ENCODE measurements at places on chromosomes 4 and X. TPM values are rescaled to one million over a fixed set of nuclear protein-coding genes. Genes with fewer than 3 reads are reported as not detected.
A peak's percentile ranks its signal among the peaks of the same experiment; 100 is the strongest.

RNF212 gene
- total RNA-seq, result 9.1 TPM

DNA sequence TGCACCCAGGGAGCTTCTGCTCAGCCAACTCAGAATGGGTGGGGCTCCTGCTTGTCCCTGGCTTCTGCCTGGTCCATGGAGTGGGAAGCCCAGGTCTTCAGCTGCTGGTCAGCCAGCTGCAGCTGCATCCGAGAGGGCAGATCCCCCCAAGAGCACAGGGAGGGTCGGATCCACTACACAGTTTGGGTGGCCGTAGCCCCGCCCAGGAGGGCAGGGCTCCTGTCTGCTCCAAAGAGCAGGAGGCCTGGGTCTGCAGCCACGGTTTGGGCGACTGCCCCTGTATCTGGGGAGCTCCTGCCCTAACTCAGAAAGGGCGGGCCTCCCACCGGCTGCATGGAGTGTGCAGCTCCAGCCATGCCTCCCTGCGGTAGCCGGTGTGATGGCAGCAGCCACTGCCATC, 169.1 kb downstream of the TEX13A start:
- H3K27ac ChIP-seq, result no peak overlapping the region
- DNase-seq, result peak; percentile 83
- no peaks in the 10 kb centered on the region for H3K4me1 ChIP-seq

GRCh38 chr4:29948858-29949257, 771.3 kb upstream of the PCDH7 start:
- DNase-seq, result no peak
- no peak overlapping the region for H3K4me3 ChIP-seq
- no peaks in the 10 kb centered on the region for H3K4me1 ChIP-seq

GRCh38 chr4:772776-773175, 53.2 kb downstream of the CPLX1 start:
- peak overlapping the region; percentile 17 for H3K27ac ChIP-seq
- H3K4me1 ChIP-seq, result peaks cover 50% of the 10 kb centered on the region
- peak; percentile 50 for DNase-seq
- H3K4me3 ChIP-seq, result no peak overlapping the region
- no peaks in the 10 kb centered on the region for H3K27me3 ChIP-seq

TRPC5OS gene
- total RNA-seq, result not detected

FGF2 gene
- total RNA-seq, result 26.2 TPM

DNA sequence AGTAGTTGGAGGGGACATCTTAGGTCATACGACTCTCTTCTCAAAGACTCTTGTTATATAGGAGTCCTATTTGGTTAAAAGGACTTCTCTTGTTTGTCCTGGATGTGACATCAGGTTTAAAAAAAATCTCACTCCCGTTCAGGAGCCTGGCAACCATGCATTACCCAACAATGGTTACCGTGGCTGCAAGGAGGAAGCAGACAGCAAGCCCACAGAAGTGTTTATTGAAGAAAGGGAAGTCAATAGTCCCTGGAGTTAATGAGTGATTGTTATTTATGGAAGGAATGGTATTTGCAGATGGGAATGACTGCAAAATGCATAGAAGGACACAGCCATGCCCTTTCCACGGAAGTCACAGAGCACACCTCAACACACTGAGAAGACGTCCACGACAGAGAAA, 75.9 kb upstream of the ENPP6 start:
- no peaks in the 10 kb centered on the region for H3K4me1 ChIP-seq
- H3K4me3 ChIP-seq, result no peak overlapping the region
- DNase-seq, result no peak
- no peaks in the 10 kb centered on the region for H3K36me3 ChIP-seq
- H3K27me3 ChIP-seq, result peaks cover 2% of the 10 kb centered on the region

AMMECR1 gene
- 16.5 TPM for total RNA-seq

OTUD5 gene
- total RNA-seq, result 49.0 TPM

OCIAD2 gene
- total RNA-seq, result 14.5 TPM

DNA sequence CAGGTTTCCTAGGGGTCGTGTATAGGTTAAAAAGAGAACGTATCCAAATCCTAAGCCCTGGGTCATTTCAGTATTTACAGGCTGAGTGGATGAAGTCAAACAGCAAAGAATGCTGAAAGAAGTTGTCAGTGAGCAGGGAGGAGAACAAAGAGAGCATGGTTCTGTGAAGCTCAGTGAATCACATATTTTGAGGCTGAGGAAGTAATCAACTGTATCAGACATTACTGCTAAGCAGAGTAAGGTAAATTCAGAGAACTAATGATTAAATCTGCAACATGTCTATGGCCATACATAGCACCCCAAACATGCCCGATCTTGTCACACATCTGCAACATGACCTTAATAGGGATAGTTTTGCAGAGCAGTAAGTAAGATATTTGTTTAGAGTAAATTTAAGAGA, 1130.3 kb downstream of the RAPGEF2 start:
- DNase-seq, result no peak
- H3K27me3 ChIP-seq, result peaks cover 2% of the 10 kb centered on the region
- no peak overlapping the region for H3K4me3 ChIP-seq
- no peaks in the 10 kb centered on the region for H3K36me3 ChIP-seq
- no peaks in the 10 kb centered on the region for H3K4me1 ChIP-seq

DCLK2 gene
- 20.0 TPM for total RNA-seq

DNA sequence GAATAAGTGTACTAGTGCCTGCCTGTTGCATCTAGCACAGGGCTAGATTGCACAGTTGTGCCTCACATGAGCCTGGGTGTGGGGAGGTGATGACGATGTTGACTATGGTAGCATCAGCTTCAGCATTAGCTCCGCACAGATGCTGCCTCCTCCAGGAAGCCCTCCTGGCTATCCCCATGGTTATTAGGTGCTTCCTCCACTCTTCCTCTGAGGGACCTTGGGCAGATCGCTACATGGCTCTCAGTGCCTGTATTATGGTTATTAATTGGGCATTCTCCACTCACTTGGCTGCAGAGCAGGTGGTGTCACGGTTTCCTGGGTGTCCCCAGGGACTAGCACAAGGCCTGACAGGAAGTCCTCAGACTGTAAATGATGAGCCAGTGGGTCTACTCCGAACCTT, 325.6 kb downstream of the ARHGAP10 start:
- no peak overlapping the region for H3K4me3 ChIP-seq
- no peak for DNase-seq
- H3K4me1 ChIP-seq, result peaks cover 68% of the 10 kb centered on the region
- no peaks in the 10 kb centered on the region for H3K27me3 ChIP-seq
- H3K36me3 ChIP-seq, result peaks cover 13% of the 10 kb centered on the region

- no peaks in the 10 kb centered on the region for H3K36me3 ChIP-seq
- peaks cover 11% of the 10 kb centered on the region for H3K27me3 ChIP-seq
- no peaks in the 10 kb centered on the region for H3K4me1 ChIP-seq
- H3K27ac ChIP-seq, result no peak overlapping the region
- H3K4me3 ChIP-seq, result no peak overlapping the region
These were observed 28.5 kb upstream of the KLHL4 start for GRCh38 chrX:87489071-87489470.
